ENCODE measurements at places on chromosomes 7 and 10.

GRCh38 chr7:131052285-131052904, 275.3 kb upstream of the MKLN1 start:
- no peak for DNase-seq

DNA sequence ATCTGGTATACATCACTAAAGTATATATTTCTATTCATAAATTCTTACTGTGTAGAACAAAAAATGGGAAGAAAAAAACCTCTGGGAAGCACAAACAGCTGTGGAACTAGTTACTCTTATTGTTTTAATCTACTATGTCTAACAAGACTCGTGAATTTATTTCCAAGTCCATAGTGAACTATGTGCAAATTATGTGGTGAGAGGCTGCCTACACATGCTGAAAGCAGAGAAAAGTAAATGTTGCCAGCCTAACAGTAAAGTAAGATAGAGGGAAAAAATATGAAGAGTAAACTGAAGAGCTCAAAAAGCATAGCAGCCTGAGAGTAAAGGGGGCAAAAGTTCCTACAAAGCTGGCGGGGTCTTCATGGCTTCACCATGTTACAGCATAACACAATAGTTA, 3.0 kb downstream of the GDI2 start:
- DNase-seq: no peak

DNA sequence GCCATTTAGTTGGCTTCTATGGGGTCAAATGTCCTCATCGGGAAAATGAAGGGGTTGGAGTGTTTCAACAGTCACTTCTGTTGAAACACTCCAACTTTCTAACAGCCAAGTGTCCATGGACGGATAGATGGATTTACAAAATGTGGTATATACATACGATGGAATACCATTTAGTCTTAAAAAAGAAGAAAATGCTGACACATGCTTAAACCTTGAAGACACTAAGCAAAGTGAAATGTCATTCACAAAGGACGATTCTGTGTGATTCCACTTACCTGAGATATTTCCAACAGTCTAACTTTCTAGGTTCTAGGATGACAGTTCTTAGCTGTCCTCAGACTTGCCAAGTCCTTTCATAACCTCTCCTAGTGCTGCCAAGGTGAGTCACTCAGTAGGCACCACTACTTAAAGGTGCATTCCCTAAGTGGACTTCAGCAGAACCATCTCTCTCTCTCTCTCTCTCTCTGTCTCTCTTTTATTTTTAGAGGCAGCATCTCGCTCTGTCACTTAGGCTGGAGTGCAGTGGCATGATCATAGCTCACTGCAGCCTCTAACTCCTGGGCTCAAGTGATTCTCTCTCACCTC, 69.0 kb downstream of the DENND2A start:
- DNase-seq: no peak

DNA sequence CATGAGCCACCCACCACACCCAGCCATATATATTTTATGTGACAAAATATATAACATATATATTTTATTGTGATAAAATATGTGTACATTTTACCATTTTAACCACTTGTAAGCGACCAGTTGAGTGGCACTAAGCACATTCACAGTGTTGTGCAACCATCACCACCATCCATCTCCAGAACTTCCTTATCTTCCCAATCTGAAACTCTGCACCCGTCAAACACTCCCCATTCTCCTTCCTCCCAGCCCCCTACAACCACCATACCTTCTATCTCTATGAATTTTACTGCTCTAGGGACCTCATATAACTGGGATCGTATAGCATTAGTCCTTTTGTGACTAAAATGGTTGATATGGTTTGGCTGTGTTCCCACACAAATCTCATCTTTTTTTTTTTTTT, 20.8 kb upstream of the CYTH3 start:
- no peak for DNase-seq

GRCh38 chr10:60801522-60801921, 23.2 kb downstream of the CDK1 start:
- no peak for DNase-seq

DNA sequence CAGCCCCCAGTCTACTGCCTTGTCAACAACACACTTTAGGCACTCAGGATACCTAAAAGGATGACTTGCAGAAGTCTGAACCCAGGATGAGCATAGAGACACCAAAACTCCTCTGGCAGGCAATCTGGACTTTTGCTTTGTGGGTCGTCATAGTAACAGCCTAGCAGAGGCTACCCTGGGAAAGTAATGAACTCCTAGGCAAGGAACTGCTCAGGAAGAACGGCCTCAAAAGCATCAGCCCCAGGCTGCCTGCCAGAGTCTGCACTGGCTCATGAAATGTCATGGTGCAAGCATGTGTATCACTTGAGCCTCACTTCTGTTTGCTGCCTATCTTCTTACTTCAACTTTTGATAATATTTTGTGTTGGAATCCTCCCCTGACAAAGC, 715.1 kb downstream of the GRID1 start:
- DNase-seq: no peak

DNA sequence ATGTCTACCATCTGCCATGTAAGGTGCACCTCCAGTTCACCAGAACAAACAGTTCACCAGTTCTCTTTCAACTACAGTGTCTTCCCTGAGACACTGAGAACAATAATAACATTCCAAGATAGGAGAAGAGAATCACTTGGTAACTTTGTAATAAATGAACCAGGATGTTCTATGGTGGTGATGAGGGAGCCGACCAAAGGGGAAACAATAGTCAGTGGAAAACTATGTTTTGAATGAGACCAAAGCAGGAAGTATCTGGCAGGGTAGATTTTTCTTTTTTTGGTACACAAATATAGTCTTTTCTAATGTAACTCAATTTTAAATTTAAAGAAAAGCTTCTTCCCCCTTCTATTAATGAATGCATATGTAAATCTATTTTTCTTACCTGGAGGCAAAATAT, 20.0 kb downstream of the HYAL4 start:
- DNase-seq: no peak

- DNase-seq: no peak
These were observed 67.1 kb upstream of the CC2D2B start for GRCh38 chr10:95840681-95841080.

GRCh38 chr10:1198453-1199344, 142.5 kb downstream of the WDR37 start:
- peak; percentile 46 for DNase-seq

GRCh38 chr7:6198689-6199595, 73.5 kb downstream of the CYTH3 start:
- no peak for DNase-seq

DNA sequence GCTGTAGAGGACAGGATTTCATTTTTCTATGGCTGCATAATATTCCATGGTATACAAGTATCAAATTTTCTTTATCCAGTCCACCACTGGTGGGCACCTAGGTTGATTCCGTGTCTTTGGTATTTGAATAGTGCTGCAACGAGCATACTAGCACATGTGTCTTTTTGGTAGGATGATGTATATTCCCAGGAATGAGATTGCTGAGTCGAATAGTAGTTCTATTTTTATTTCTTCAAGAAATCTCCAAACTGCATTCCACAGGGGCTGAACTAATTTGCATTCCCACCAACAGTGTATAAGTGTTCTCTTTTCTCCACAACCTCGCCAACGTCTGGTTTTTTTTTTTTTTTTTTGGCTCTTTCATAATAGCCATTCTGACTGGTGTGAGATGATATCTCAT, 550.0 kb downstream of the REEP3 start:
- no peak for DNase-seq

- DNase-seq: no peak
These were observed 403.5 kb upstream of the ANKRD30A start for GRCh38 chr10:36721871-36722270.

DNA sequence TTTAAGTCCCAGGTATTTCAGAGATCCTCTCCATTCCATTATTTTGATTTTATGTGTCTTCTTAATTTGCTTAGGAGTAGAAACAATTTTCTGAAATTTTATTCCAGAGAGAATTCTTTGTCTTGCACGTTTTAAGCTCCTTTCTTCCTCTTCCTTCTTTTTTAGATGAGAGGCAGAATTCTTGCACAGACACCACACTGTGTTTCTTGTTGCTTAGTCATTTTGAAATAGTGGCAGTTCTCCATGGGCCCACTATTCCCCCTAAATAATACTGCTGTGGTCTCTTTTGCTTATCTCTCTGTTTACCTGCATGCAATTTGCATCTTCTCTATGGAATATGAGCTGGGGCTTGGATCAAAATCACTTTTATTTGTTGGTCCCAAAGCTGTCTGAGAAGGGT, 54.3 kb upstream of the WAC start:
- no peak for DNase-seq

DNA sequence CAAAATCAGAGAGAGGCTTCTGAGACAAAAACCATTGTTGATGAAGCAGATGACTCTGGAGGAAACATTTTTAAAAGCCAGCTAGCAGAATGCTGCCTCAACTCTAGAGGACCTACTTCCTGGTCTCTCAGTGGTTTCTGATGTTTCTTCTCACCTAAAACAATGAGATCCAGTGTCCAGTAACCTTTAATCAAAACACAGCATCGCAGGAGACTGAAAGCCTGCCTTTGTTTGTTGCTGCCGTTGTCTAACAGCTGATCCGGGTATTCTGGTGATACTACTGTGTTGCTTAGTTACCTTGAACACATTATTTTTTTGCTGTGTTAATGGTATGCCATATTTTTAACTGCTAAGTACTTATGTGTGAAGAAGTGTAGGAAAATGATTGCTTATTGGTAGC, 70.9 kb downstream of the WIPF3 start:
- DNase-seq: no peak

GRCh38 chr7:22113041-22113440, 167.3 kb upstream of the CDCA7L start:
- no peak for DNase-seq

- DNase-seq: no peak
These were observed 175.0 kb downstream of the RNLS start for GRCh38 chr10:88408096-88408495.

DNA sequence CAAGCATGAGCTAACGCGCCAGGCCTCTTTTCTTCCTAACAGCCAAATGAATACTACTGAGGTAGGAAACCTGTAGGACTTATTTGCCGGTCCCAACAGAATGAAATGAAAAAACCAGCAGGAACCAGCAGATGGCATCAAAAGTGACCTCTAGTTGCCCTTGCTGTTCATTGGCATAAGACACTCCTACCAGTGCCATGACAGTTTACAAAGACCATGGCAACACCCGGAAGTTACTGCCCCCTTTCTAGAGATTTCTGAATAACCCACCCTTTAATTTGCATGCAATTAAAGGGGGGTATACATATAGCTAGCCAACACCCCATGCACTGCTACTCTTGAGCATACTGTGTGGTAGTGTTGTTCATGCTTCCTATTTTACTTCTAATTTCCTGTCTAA, 65.2 kb downstream of the ATE1 start:
- no peak for DNase-seq

- DNase-seq: no peak
These were observed 516.7 kb downstream of the PARD3 start for GRCh38 chr10:34298346-34298818.

- DNase-seq: no peak
These were observed 29.4 kb upstream of the PPP1R9A start for GRCh38 chr7:94877731-94878670.

Measured in ELF-1 (cell line).